Foreskin keratinocyte (primary cell): ENCODE measurements at places on chromosomes 6 and 20. TPM values are rescaled to one million over a fixed set of nuclear protein-coding genes. Genes with fewer than 3 reads are reported as not detected.

The SPAG4 gene
- 1.7 and 2.2 TPM in 2 replicates for polyA plus RNA-seq

The RGL2 gene
- 23.1 and 24.4 TPM in 2 replicates for polyA plus RNA-seq

The PRPH2 gene
- polyA plus RNA-seq = 0.02 TPM in 1 of 2 replicates, not detected in the other

The PLTP gene
- 82.8 and 86.4 TPM in 2 replicates for polyA plus RNA-seq

The FAXC gene
- 12.6 and 12.8 TPM in 2 replicates for polyA plus RNA-seq

The TRIM15 gene
- polyA plus RNA-seq = not detected in 2 replicates

The KIAA1755 gene
- 0.04 and 0.06 TPM in 2 replicates for polyA plus RNA-seq

The COL9A3 gene
- polyA plus RNA-seq = 13.9 and 14.4 TPM in 2 replicates

The IL17F gene
- polyA plus RNA-seq = not detected in 2 replicates

The HLA-DQB2 gene
- polyA plus RNA-seq = not detected in 2 replicates

The BPIFB3 gene
- polyA plus RNA-seq = not detected in 2 replicates

The EDN3 gene
- polyA plus RNA-seq = not detected in 2 replicates

The STK35 gene
- 6.6 and 7.9 TPM in 2 replicates for polyA plus RNA-seq

The MLIP gene
- not detected in 2 replicates for polyA plus RNA-seq

The NPEPL1 gene
- polyA plus RNA-seq = 12.1 and 15.8 TPM in 2 replicates

The MATN4 gene
- 0.02 and 0.06 TPM in 2 replicates for polyA plus RNA-seq

The C4B gene
- 1.6 TPM in 2 replicates for polyA plus RNA-seq

The ANKRD66 gene
- not detected in 2 replicates for polyA plus RNA-seq

The CRIP3 gene
- polyA plus RNA-seq = 0.25 and 0.37 TPM in 2 replicates

The CPXM1 gene
- polyA plus RNA-seq = not detected in 2 replicates

The BPIFB2 gene
- polyA plus RNA-seq = not detected in 2 replicates

The PAX1 gene
- polyA plus RNA-seq = not detected in 2 replicates

The VARS1 gene
- polyA plus RNA-seq = 91.6 and 96.7 TPM in 2 replicates

The SPEF1 gene
- polyA plus RNA-seq = 0.14 and 0.16 TPM in 2 replicates

The TNFAIP3 gene
- 24.8 and 27.1 TPM in 2 replicates for polyA plus RNA-seq

The TFAP2C gene
- 7.7 and 9.3 TPM in 2 replicates for polyA plus RNA-seq

The ABHD16B gene
- polyA plus RNA-seq = not detected in 2 replicates

The CAP2 gene
- polyA plus RNA-seq = 2.2 and 3.7 TPM in 2 replicates

The MDFI gene
- polyA plus RNA-seq = 172 and 181 TPM in 2 replicates

The TMEM244 gene
- 0.17 TPM in 1 of 2 replicates, not detected in the other for polyA plus RNA-seq

The ENPP1 gene
- 0.32 and 0.40 TPM in 2 replicates for polyA plus RNA-seq

The KCNK5 gene
- polyA plus RNA-seq = 0.02 TPM in 2 replicates

The TDRD6 gene
- 0.01 TPM in 2 replicates for polyA plus RNA-seq

The VSX1 gene
- not detected in 2 replicates for polyA plus RNA-seq

The GJA1 gene
- polyA plus RNA-seq = 33.8 and 44.4 TPM in 2 replicates

The MYLK4 gene
- polyA plus RNA-seq = 0.08 and 0.09 TPM in 2 replicates

The FAM83C gene
- polyA plus RNA-seq = 2.3 and 3.1 TPM in 2 replicates

The TBC1D32 gene
- polyA plus RNA-seq = 1.2 and 1.4 TPM in 2 replicates

The LTA gene
- polyA plus RNA-seq = not detected in 2 replicates

The TRAPPC3L gene
- polyA plus RNA-seq = 0.12 and 0.13 TPM in 2 replicates

The POPDC3 gene
- 4.8 and 12.4 TPM in 2 replicates for polyA plus RNA-seq
